Chondrocyte (in vitro differentiated cells): ENCODE measurements at places on chromosomes 12 and 14. TPM values are rescaled to one million over a fixed set of nuclear protein-coding genes. Genes with fewer than 3 reads are reported as not detected.

DNA sequence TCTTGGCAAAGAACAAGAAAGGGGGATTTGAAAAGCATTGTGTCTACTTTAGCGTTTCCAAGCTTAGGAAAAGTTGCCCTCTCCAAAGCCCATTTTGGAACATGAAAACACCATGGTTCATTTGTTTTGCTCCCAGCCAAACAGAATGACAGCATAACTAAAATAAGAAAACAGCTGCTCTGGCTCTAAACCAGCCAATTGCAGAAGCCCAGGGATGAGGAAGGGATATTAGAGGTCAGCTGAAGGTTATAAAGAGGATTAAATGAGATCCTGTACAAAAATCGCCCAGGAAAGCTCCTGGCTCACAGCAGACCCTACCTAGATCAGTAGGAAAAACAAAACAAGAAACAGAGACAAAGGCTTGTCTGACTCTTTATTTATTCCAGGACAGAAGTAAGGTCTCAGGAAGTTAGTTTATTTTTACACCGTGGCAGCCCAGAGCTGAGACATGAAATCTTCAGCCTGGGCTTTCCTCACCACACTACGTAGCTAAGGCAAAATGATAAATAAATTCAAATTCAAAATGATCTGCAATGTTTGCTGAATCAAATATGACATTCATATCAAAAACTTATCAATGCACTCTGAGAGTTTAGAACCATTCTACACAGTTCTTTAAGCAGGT lies 25.9 kb downstream of the SPX start:
- DNase-seq, result no peak
- H3K27ac ChIP-seq, result no peak overlapping the region
- no peaks in the 10 kb centered on the region for H3K4me1 ChIP-seq
- no peaks in the 10 kb centered on the region for H3K27me3 ChIP-seq
- no peak overlapping the region for H3K4me3 ChIP-seq

GRCh38 chr14:59360923-59361794 lies 104.0 kb downstream of the GPR135 start:
- H3K36me3 ChIP-seq, result peaks cover 22% of the 10 kb centered on the region
- peaks cover 64% of the 10 kb centered on the region for H3K4me1 ChIP-seq
- no peak overlapping the region for H3K4me3 ChIP-seq
- no peaks in the 10 kb centered on the region for H3K27me3 ChIP-seq
- no peak overlapping the region for H3K27ac ChIP-seq

DNA sequence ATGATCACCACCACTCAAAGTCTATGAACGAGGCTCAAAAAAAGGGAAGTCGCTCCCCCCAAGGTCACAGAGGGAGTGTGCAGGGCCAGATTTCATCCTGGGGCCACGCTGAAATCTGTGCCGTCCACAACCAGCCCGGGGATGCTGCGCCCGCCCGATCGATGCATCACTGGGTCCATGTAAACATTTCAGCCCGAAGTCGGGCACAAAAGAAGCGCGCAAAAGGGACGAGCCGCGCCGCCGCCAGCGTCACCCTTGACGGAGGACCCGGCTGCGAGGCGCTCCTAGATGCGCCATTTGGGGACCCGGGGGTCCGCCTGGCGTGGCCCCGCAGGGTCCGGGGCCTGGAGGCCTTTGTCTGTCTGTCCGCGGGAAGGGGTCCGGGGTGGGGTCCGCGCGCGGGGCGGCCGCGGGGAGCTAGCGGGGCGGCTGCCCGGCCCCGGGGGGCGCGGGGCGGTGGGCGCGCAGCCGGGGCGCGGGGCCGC lies 503 bp downstream of the FBXO21 start:
- H3K4me1 ChIP-seq, result peaks cover 21% of the 10 kb centered on the region
- H3K27me3 ChIP-seq, result peaks cover 7% of the 10 kb centered on the region
- peak overlapping the region; percentile 75 for H3K27ac ChIP-seq

GRCh38 chr12:78489990-78490389 lies 374.6 kb upstream of the SYT1 start:
- DNase-seq, result no peak
- peaks cover 4% of the 10 kb centered on the region for H3K4me1 ChIP-seq
- H3K4me3 ChIP-seq, result no peak overlapping the region
- no peak overlapping the region for H3K27ac ChIP-seq
- no peaks in the 10 kb centered on the region for H3K36me3 ChIP-seq

GRCh38 chr12:32196250-32197198 lies 89.9 kb downstream of the BICD1 start:
- peaks cover 14% of the 10 kb centered on the region for H3K36me3 ChIP-seq
- no peak overlapping the region for H3K4me3 ChIP-seq
- no peaks in the 10 kb centered on the region for H3K27me3 ChIP-seq
- peaks cover 5% of the 10 kb centered on the region for H3K4me1 ChIP-seq

GRCh38 chr12:122422730-122423257 lies 325 bp upstream of the CLIP1 start:
- peak overlapping the region; percentile 82 for H3K4me3 ChIP-seq
- no peak for DNase-seq
- no peaks in the 10 kb centered on the region for H3K27me3 ChIP-seq
- peaks cover 40% of the 10 kb centered on the region for H3K4me1 ChIP-seq

Gene DTX1
- total RNA-seq, result not detected in 3 replicates

Gene RHEBL1
- total RNA-seq, result 0.64 to 0.95 TPM in 2 of 3 replicates, not detected in the other
